ENCODE measurements at places on chromosomes 11 and 22.

- DNase-seq, result no peak
Measured at GRCh38 chr11:78606667-78607066, 32.0 kb upstream of the NARS2 start.

DNA sequence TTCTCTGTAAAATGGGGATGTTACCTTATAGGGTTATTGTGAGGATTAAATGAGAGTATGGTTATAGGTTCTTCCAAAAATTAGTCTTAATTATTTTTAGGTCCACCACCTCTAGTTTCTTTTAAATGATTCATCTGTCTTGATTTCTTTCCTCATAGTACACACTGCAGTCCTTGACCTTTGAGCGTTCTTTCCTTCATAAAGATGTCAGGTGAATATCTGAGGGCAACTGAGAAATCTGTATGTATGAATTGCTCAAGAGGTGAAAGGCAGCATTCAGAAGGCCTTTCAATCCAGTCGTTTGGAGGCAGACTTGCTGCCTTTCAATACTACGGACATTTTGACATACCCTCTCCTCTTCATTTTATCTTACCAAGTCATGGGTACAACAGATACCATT lies 380.7 kb downstream of the INSC start:
- DNase-seq, result no peak

DNA sequence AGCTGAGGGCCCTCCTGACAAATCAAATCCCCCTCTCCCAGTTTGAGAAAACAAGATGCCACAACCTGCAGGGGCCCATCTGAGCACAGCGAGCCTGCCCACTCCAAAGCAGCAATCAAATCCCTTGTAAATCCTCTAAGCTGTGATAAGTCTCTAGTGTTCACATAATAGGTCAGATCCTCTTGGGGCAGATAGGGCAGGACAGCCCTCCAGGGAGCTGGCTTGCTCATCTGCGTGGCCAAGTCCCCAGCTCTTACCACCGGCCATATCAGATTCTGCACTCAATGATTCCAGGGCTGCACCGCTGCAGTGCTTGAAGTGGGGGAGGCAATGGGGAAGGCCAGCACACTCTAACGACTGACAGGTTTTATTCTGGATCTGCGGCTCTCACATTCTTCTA lies 29.6 kb upstream of the FLI1 start:
- DNase-seq, result no peak

DNA sequence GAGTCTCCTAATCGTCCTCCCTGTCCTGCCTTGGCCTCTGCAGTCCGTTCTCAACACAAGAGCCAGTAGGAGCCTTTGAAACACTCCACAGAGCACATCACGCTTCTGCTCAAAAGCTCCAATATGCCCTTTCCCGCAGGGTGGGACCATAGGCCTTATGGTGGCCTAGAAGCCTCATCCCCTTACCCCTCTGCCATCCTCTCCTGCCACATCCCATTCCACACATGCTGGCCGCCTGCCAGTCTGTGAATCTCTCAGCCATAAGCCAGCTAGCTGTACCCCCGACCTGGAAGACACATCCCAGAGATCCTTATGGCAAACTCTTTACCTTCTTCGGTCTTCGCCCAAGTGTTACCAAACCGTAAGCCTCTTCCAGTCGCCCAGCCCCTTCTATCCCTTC lies 157.8 kb downstream of the ENTHD1 start:
- no peak for DNase-seq

- DNase-seq, result no peak
Measured at GRCh38 chr11:101003468-101003867, 126.1 kb downstream of the PGR start.

GRCh38 chr22:20425566-20426258 lies 11.9 kb downstream of the SCARF2 start:
- no peak for DNase-seq

DNA sequence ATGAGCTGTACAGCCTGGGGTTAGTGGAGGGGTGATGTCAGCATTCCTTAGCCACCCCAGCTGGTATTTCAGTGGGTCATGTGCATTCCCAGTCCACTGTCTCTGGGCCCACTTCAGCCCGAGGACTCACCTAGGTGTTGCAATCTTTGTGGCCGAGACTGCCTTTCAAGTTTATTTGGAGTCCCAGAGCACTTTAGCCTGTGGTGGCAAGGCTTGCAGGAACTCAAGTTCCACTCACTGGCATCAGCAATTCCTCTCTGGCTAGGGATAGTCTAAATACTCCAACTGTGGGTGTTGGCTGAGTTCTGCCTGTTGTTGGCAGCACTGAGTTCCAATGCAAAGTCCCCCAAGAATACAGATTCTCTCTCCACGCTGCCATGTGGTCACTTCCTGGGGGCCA lies 191.6 kb upstream of the PGR start:
- DNase-seq, result no peak

DNA sequence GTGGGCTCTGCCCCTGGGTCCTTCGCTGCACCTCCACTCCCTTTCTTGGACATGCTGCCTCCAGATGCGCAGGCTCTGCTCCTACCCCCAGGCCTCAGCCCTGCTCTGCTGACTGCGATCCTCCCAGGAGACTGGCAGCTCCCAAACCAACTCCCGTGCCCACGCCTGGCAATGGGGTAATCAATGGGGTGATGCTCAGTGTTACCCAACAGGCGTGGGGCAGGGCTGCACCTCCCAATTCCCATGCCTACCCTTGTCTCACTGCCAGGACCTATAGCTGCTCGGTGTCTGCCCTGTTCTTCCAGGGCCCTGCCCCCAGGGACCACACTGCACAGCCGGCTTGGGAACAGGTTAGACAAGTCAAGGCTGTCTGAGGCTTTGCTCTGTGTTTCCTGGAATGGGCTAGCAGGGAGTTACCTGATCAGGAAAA lies at the start of gene ALDH3B2:
Gene ALDH3B2, minus strand, starts transcription at position 182 of the 430 bp plus-strand sequence. CDS start 7,688 bp downstream, outside the sequence.
- no peak for DNase-seq

- no peak for DNase-seq
Measured at GRCh38 chr11:43234881-43235280, 76.9 kb upstream of the API5 start.

DNA sequence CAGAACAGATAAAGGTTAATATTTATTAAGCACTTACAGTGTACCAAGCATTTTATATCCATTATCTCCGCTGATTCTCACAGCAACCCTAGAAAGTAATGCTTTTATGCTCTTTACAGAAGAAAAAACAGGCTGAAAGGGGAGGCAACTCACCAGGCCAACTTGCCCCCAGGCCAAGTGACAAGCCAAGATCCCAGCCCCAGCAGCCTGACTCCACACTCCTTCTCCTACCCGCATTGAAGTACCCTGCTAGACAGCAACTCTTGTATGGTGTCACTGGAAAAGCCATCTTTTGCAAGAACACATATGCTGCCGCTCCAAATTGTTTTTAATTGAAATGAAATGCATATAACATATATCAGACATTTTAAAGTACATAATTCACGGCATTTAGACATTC lies 25.6 kb downstream of the SMCO4 start:
- no peak for DNase-seq

DNA sequence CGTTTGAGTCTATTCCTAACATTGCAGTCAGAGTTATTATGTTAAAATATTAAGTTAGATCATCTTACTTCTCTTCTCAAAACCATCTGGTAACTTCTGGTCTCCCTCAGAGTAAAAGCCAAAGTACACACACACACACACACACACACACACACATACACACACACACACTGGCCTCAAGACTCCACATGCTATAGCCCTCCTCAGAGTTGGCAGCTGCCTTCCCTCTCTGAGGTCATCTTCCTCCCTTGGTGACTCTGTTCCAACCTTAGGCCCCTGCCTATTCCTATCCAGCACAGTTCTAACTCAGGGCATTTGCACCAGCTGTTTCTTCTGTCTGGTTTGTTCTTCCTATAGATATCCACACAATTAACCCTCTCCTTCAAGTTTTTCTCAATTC lies 272.0 kb upstream of the SESN3 start:
- DNase-seq, result no peak

DNA sequence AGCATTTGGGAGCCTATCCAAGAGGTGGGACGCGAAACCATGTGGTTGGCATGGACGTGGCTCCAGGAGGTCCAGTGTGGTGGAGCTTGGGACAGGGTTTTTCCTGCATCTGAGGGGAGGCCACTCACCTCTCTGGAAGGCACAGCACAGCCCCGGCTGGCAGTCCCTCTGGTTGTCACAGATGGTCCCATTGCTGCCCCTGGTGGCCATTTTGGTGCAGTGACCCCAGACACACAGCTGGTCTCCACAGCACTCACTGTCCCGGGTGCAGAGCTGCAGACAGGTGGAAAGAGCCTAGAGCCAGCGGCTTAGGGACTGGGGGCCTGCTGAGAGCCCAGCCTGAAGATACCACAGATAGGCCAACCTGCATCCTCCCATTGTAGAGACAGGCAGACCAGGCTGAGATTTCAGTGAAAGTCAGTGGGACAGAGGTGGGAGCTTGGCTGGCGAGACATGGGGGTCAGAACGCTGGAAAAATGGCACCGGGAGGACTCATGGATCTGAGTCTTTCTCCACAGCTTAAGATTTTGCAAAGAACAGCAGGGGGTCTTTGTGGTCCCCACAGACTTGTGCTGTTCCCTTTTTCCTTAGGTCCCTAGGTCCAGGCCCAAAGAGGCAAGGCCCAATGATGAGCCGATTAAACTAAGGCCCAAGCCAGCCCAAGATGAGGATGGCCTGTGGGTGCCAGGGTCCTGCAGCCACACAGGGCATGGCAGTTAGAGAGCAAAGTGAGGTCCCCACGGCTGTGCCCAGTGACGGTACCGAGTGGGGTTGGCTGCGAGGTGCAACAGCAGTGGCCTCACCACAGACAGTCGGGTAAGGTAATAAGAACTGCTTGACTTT lies 41.4 kb downstream of the DKK3 start:
- DNase-seq, result peak; percentile 85

GRCh38 chr11:92083123-92083522 lies 141.5 kb upstream of the FAT3 start:
- no peak for DNase-seq
